Panc1 (cell line): ENCODE measurements at places on chromosomes 2 and 18. TPM values are rescaled to one million over a fixed set of nuclear protein-coding genes. Genes with fewer than 3 reads are reported as not detected.
A peak's percentile ranks its signal among the peaks of the same experiment; 100 is the strongest.

DNA sequence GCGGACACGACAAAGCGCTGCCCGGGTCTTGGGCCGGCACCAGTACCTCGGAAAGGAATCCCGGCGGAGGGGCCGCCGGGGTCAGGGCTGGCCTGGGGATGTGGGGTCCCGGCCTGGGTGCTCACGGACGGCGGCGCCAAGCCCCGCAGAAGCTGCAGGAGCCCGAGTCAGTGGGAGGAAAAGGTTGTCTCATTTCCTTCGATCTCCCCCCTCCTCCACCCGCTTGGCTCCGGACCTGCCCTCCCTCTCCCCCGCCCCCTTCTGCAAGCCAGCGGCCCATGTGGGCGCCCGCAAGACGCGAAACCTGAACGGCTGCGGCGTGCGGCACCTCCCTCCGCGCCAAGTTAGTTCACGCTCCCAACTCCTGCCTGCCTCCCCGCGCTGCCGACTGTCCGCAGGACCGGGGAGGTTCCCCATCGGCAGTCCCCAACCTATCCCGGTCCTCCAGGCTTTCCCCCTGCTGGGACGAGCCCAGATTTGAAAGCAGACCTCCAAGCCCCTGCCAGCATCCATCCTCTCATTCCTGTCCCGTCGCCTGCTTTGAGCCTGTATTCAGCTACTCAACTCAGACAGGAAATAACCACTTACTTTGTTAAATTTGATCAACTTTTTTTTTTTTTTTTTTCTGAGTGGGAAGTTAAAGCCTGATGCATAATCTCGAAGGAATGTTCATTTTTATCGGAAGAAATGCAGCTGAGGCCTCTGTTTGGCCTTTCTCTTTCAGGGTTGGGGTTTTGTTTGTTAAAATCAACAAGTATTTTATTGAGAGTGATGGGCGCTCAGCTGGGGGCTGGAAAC lies at the start of gene EVA1A:
Gene EVA1A (minus strand): TSS at position 172 of the 798 bp plus-strand sequence. CDS start 42,799 bp downstream, outside the sequence.
- no peak for DNase-seq

DNA sequence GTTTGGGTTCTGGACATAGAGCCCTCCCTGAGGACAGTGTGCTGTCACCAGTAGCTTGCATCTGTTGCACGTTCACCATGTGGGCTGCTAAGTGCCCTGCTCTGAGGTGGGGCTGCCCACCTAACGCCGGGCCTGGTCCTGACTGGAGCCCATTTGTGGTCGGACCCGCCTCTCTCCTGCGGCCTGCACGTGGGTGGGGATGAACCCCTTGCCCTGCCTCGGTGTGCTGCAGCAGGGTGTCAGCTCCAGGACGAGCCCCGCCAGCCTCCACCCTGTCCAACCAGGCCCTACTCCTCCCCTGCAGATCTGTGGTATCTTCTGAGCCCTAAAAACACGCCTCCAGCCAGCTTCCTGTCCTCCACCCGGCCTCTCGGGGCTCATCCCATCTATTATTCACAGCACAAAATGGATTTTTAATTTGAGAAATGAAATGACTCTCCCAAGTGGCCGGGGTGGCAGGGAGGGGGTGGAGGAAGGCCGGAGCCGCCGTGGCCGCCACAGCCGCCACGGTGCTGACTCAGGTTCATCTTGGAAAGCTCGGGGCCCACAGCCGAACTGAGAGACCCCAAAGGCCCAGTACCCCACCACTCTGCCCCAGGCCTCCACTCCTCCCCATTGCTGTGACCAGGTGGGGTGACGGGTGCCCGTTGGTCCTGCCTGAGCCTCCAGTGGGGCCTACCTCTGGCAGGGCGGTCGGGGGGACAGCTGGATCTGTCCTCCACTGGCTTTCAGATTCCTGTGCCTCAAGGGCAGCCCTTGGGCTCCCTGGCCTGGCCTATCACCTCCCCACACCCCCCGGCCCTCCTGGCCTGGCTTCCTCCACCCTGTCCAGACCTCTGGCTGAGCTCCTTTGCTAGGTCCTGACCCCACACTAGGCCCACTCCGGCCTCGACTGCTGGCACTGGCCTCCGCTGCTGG lies 2.8 kb upstream of the ECEL1 start:
- no peak for DNase-seq

- no peak for DNase-seq
These were observed 162.7 kb upstream of the ETAA1 start for GRCh38 chr2:67234440-67234839.

DNA sequence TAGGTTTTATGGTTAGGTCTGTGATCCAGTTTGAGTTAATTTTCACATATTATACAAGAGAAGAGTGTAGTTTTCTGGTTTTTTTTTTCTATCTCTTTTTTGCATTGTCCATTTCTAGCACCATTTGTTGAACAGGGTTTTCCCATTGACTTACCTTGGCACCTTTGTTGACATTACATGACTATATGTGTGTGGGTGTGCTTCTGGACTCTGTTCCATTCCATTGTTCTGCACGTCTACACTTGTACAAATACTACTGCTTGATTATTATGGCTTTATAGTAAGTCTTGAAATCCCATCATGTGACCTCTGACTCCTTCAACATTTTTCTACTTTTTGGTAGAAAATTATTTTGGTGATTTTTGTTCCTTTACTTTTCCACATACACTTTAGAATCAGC lies 38.7 kb downstream of the UBE2F start:
- no peak for DNase-seq

DNA sequence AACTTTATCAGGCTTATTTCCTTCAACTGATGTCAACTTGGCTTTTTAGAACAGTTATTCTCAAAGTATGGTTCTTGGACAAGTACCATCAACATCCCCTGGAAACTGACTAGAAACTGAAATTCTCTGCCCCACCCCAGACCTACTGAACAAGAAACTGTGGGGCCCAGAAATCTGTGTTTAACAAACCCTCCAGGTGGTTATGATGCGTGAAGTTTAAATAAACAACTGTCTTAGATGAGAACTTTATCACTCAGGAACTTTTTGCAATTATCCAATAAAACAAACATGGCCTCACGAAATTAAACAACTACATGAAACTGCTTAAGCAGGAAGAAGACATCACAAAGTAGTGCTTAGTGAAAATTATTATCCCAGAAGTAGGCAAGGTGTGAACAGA lies 4.4 kb downstream of the HIBCH start:
- no peak for DNase-seq

GRCh38 chr2:120702801-120703200 lies 32.9 kb upstream of the GLI2 start:
- no peak for DNase-seq

- no peak for DNase-seq
These were observed 5.2 kb downstream of the ZFP36L2 start for GRCh38 chr2:43221124-43221762.

DNA sequence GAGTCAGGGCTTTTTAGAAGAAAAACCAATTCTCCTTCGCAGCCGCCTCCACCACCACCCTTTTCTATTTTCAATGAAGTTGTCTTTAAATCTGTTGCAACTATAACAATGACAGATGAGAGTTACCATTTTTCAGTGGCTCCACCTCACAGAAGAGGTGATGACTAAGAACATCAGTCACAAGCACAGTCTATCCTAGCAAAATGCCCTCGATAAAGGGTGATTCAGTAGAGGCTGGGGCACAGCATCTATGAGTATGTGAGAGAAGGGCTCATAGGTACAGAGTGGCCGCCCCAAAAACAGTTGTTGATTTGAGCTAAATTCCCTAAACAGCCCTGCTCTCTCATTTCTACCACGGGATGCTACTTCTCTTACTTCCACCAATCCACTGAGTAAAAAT lies 310.8 kb upstream of the MGAT5 start:
- no peak for DNase-seq

GRCh38 chr2:23367760-23368159 lies 17.2 kb upstream of the KLHL29 start:
- DNase-seq: no peak

DNA sequence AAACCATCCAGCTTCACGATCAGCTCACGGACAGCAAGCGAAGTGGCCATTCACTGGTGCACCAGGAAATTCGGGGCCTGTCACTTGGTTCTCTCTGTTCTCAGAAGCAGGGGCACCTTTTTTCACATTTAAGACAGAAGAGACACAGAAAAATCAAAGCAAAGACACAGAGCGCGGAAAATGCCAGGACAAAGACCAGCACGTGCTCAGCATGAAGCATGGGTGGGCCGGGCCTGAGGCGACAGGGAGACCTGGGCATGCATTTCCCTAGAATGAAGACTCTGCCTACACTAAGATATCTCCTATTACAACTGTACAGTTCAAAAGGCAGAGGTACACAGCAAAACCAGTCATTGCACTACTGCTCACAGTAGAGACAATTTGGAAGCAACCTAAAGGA lies 117.4 kb upstream of the ID2 start:
- no peak for DNase-seq

- DNase-seq: no peak
These were observed 73.7 kb downstream of the DNER start for GRCh38 chr2:229640636-229641035.

DNA sequence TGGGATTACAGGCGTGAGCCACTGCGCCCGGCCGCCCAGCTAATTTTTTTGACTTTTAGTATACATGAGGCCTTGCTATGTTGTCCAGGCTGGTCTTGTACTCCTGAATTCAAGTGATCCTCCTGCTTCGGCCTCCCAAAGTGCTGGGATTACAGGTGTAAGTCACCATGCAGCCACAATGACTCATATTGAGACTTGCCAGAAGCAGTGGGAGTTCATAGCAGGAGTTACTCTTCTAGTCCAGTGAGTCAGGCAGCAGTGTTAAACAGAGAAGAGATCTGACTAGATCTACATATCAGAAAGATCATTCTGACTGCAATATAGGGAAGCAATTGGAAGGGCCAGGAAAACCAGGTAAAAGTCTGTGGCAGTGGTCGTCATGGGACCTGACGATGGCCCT lies 1.5 kb upstream of the FLACC1 start:
- peak; percentile 15 for DNase-seq

GRCh38 chr18:75473316-75473715 lies 45.8 kb upstream of the SMIM21 start:
- no peak for DNase-seq

DNA sequence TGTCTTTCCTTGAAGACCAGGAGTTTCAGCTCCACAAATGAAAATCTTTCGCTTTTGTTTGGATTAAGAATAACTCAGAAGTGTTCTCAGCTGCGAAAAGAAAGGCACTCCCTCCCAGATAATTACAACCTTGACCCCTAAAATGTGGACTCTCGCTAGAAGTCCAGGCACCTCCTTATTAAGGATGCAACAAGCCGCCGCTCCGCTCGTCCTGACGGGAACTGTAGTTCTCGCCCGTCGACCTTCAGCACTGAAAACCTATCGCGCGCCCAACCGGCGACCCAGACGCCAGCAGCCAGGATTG lies 559 bp downstream of the IMMT start:
- no peak for DNase-seq

GRCh38 chr18:1350931-1351450 lies 446.3 kb downstream of the ADCYAP1 start:
- DNase-seq: no peak

Gene ATP6V1C2
- 0.54 TPM for total RNA-seq

Gene IL36RN
- total RNA-seq: not detected

Gene CGREF1
- total RNA-seq: 10.1 TPM

Gene ERBB4
- total RNA-seq: 0.15 TPM

Gene CYP1B1
- total RNA-seq: 86.7 TPM

Gene PTPRM
- 1.6 TPM for total RNA-seq
